ENCODE measurements at places on chromosomes 7 and 10.

GRCh38 chr10:101388676-101389276 lies 34.8 kb downstream of the BTRC start:
- no peak for DNase-seq

- no peak for DNase-seq
Measured at GRCh38 chr7:66627881-66628360, 760 bp upstream of the KCTD7 start.

GRCh38 chr10:13296476-13296875 lies 3.4 kb downstream of the PHYH start:
- no peak for DNase-seq

- no peak for DNase-seq
Measured at GRCh38 chr10:98320486-98321185, 52.6 kb upstream of the LOXL4 start.

DNA sequence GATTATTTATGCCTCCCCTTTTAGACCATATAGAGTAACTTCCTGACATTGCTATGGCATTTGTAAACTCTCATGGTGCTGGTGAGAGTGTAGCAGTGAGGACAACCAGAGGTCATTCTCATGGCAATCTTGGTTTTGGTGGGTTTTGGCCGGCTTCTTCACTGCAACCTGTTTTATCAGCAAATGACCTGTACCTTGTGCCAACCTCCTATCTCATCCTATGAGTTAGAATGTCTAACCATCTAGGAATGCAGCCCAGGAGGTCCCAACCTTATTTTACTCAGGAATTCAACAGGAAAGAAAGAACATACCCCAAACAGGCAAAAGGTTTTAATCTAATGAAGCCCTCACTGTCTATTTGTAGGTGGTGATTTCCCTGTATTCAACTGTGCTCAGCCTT lies 205.4 kb upstream of the YAE1 start:
- DNase-seq: no peak

DNA sequence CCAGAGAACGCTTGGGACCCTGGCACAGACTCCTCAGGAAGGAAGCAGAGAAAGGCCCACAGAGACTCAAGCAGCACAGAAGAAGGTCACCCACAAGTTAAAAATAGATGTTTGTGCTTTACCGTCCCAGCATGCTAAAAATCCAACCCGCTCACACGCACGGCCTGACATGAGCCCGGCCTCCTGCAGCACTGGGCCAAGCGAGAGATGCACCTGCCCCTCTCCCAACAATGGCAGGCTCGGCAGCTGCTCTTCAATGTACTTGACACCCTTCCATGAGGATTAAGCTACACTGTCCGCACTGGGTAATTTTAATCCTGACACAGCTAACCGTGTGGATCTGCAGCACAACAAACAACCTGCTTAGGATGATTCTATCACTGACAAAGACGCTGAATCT lies 9.3 kb downstream of the DIP2C start:
- DNase-seq: no peak

GRCh38 chr7:142408794-142409193 lies 150.9 kb upstream of the PRSS58 start:
- no peak for DNase-seq

GRCh38 chr7:15845461-15845860 lies 159.0 kb upstream of the MEOX2 start:
- DNase-seq: no peak

GRCh38 chr10:43204042-43204942 lies 62.6 kb downstream of the RASGEF1A start:
- DNase-seq: no peak

DNA sequence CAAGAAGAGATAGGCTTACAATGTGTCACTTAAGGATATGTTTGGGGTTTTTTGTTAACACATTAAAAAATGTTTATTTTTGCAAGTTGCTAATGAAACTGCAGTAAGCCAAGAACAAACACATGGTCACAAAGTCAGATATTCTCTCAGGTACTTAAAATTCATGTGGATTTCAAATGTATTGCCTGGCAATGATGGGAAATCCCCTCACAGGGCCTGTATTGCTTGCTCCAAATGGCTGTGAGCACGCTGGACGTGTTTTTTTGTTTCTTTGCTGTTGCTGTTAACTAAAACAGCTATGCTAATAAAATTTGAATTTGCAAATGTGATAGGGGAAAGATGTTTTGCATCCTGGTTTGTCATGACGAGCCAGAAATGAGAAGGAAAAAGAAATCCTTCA lies 3.8 kb upstream of the CELF2 start:
- no peak for DNase-seq

- DNase-seq: no peak
Measured at GRCh38 chr10:132676193-132676891, 109.6 kb downstream of the NKX6-2 start.
